CD4-positive, alpha-beta T cell treated with Interleukin-21 for 1 hour (primary cell): ENCODE measurements at places on chromosomes 12 and 14.

DNA sequence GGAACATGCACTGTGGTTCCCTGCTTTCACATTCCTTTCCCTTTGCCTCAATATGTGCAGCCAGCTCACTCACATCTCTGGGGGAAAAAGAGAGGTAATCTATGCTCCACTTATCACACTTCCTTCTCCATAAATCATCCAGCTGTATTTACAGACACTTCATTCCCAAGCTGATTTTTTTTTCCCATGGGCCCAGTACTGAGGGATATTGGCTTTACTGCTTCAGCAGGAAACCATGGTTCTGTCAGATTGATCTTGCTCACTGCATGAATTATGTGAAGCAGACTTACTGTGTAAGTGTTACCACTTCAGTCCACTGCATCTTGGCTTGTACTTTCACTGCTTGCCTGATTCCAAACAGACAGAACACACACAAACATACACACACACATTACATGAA, 555.6 kb downstream of the CCER1 start:
- no peak for DNase-seq

DNA sequence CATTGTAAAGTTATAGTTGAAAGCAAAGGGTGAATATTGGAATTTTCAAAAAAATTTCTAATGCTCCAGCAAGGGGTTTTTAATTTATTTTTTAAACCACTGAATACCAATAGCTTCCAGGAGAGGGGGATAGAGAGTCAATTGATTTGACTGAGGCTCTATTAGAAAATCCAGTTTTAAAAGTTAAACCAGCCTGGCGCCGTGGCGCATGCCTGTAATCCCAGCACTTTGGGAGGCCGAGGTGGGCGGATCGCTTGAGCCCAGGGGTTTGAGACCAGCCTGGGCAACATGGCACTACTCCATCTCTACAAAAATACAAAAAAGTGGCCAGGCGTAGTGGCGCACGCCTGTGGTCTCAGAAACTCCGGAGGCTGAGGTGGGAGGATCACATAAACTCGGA, 150.1 kb downstream of the SLC38A4 start:
- peak; percentile 32 for DNase-seq

- no peak for DNase-seq
Observed at GRCh38 chr14:64612971-64613666, 63.4 kb downstream of the PPP1R36 start.

DNA sequence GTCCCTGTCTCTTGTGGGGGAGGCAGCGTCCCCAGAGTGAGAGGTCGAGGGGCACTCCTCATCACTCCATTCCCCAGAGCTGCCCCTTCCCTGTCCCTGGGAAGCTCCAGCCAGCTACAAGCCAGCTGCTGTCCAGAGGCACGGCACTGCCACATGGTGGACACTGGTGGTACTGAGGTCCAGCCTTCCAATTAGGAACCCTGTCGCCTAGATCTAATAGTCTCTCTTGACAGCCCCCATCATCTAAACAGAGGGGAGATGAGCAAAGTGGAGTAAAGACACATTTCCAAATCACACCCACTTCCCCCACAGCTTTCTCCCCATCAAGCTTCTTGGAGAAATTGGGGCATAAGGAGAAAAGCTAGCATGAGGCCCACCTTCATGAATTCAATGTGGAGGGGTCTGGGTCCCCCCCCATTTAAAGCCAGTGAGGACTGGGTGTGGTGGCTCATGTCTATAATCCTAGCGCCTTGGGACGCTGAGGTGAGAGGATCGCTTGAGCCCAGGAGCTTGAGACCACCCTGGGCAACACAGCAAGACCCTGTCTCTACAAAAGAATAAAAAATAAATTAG, 2.1 kb upstream of the INHBE start:
- DNase-seq: peak; percentile 52

DNA sequence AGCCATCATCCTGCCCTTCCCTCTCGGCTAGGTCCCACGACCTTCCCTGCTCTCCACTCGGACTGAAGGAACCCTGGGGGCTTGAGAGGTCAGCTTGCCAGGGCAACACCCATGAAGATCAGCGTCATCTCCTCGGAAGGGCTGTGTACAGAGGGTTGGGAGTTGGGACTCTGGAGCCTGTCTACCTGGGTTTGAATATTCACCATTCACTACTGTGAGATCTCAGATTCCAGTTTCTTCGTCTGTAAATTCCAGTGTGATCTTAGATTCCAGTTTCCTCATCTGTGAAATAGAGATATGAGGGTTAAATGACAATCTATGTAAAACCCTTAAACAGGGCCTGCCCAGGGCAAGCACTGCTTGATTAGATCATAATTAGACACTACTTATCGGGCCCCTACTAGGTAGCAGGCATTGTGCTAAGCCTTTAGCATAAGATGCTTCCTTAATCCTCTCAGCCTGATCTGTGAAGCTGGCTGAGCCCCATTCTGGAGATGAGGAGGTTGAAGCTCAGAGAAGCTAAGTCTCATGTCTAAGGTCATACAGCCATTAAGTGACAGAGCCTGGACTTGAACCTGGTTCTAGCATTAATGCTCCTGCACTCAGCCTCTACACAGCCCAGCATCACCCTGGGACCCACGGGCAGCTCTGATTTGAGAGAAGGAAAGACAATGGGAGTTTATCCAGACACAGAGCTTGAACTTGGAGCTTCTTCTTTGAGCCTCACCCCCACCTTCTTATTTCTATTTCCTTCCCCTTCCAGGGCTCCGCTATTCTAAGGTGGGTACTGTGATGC, 612 bp upstream of the ZDHHC22 start:
- DNase-seq: no peak

- DNase-seq: no peak
Observed at GRCh38 chr12:92133795-92134637, 11.6 kb downstream of the BTG1 start.

DNA sequence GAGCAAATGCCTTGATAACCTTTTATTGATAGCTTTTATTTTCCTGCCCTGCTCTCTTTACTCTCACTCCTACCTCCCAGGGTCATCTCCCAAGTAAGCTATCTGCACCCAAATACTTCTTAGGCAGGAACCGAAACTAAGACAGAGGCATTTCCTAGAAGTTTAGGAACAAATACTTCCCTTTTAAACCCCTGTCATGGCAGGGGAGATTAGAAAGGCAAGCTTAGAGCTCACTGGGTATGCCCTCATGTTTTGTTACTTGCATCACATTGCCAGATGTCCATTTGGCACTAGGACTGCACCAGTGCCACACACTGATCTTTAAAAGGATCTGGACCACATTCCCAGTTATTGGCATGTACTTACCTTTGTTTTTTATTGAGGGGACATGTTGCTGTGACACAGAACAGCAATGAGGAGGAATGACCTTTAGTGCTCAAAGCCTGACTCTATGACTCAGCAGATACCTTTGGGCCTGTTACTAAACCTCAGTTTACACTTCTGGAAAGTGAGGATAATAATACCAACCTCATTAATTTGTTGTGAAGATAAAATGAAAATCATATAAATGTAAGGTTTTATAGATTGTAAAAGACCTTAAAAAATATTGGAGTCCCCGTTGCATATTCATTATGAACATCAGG, 40.9 kb upstream of the MBIP start:
- no peak for DNase-seq

GRCh38 chr12:57849035-57849434, 2.5 kb upstream of the CTDSP2 start:
- no peak for DNase-seq

DNA sequence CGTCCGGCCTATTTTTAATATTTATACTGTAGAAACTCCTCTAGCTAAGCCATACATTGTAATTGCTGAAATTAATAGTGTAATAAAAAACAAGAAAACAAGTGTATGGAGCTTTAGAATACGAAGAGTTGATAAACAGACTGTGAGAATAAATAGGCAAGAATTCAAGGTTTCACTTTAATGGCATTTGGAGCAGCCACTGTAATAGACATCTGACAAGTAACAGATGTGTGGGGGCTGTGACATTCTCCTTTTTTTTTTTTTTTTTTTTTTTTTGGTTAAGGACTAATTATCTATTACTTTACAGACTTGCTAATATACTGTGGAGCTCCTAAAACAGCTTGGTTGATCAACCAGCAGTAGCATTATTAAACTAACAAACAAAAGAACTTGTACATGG, 42.1 kb upstream of the CFAP54 start:
- DNase-seq: no peak

GRCh38 chr14:69096781-69097475, 56.0 kb downstream of the DCAF5 start:
- no peak for DNase-seq

DNA sequence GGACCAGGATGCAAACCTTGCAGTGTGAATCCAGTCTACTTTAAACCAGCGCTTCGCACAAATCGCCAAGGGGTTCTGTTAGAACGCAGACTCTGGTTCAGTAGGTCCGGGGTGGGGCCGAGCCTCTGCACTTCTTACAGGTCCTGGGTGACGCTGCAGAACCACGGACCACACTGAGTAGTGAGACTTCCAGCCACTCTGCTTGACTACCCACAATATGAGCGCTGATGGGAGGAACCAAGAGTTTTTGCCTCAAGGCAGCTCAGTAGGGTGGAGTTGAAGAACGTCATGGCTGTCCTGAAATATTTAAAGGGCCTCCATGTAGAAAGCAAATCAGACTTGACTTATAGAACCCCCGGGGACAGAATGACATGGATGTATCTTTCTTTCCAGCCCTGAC, 138.0 kb upstream of the CRY1 start:
- DNase-seq: no peak

GRCh38 chr14:68282479-68283377, 463.1 kb downstream of the RAD51B start:
- peak; percentile 72 for DNase-seq

DNA sequence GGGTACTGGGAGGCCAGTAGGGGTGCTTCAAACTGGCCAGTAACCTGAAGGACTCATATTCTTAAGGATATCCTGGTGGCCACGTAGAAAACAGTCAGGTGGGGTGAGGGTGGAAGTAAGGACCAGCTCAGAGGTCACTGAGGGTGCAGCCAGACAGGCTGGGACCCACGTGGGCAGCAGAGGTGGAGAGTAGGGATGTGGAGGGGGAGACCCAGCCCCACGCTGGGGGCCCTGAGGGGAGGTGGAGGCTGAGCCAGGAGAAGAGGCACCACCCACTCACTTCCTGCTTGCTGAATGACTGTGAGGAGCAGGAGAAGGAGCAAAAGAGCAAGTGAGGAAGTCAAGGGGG, 12.6 kb upstream of the SERPINA3 start:
- DNase-seq: no peak

DNA sequence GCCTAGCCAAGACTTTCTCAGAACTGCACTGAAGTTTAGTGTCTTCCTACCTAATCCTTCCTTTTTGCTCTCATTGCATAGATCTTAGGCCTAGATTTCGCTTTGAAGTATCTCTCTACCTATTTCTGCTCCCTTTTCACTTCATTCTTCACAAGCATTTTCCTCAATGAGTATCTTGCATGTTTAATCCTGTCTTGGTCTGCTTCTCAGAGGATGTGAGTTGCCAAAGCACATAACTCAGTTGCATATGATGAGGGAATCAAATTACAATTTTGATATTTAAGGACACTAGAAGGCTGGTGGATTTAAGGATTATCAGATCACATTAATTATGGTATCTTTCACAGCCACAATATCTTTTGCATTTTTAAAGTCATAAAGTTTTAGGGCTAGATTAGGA, 195.5 kb upstream of the DAAM1 start:
- no peak for DNase-seq

DNA sequence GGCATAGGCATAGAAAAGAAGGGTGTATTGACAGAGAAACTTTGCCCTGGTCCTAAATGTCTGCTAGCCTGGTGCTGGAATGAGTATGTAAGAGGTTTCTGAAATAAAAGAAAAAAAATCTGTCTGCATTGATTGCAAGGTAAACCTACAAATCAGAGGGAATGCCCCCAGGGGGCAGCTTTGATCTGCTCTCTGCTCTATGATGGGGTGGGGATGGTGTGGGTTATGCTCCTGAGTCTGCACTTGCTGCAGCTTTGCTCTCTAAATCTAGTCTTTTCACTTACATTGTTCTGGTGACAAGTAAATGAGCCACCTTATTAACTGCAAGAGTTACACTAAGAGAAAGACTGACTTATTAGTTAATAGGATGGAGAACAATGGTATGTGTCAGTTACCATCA, 468.4 kb upstream of the STXBP6 start:
- no peak for DNase-seq

- DNase-seq: no peak
Observed at GRCh38 chr12:130026608-130027176, 122.9 kb upstream of the TMEM132D start.

DNA sequence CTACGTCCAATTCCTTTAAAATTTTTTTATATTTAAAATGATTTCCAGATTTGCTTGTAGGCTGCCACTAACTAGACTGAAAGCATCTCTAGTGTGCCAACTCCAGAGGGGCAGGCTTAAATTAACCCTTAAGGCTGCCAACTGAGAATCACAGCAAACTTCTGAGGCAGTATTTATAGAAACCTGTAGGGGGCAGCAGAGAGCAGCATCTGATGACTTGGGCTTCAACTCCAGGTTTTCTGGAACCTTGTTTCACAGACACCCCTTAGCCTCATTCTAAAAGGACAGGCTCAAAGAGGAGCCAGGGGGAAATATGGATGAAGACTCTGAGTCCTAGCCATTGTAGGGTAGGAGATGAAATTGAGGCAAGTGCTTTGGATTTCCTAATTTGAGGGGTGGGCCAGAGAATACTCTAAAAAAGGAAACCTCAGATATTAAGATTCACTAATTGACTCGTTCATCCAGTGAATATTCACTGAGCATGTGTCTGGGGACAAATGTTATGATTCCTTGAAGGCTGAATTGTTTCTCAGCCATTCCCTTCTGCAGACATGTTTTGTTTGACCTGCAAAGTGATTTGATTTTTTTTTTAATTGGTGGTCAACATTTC, 63.3 kb upstream of the HSPB8 start:
- DNase-seq: peak; percentile 8

GRCh38 chr12:82415402-82415801, 57.1 kb downstream of the METTL25 start:
- no peak for DNase-seq

DNA sequence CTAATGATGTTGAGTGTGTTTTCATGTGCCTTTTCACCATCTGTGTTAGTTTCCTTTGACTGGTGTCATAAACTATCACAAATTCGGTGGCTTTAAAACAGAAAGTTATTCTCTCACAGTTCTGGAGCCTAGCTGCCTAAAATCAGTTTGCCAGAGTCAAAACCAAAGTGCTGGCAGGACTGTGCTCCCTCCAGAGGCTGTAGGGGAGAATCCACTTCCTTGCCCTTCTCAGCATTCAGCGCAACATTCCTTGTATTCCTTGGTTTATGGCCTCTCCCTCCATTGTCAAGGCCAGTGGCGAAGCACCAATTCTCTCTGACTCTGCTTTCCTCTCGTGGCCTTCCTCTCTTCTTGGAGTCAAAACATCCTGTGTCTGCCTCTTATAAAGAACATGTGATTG, 174.2 kb upstream of the PDE3A start:
- DNase-seq: no peak

GRCh38 chr12:47207829-47208248, 128.1 kb upstream of the AMIGO2 start:
- DNase-seq: peak; percentile 44

DNA sequence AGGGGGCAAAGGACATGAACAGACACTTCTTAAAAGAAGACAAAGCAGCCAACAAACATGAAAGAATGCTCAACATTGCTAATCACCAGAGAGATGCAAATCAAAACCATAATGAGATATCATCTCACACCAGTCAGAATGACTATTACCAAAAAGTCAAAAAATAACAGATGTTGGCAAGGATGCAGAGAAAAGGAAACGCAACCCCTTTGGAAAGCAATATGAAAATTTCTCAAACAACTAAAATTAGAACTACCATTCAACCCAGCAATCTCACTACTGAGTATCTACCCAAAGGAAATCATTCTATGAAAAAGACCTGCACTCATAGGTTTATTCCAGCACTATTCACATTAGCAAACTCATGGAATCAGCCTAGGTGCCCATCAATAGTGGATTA, 25.6 kb downstream of the MDM1 start:
- no peak for DNase-seq
